ENCODE measurements at places on chromosomes 5 and 9.

DNA sequence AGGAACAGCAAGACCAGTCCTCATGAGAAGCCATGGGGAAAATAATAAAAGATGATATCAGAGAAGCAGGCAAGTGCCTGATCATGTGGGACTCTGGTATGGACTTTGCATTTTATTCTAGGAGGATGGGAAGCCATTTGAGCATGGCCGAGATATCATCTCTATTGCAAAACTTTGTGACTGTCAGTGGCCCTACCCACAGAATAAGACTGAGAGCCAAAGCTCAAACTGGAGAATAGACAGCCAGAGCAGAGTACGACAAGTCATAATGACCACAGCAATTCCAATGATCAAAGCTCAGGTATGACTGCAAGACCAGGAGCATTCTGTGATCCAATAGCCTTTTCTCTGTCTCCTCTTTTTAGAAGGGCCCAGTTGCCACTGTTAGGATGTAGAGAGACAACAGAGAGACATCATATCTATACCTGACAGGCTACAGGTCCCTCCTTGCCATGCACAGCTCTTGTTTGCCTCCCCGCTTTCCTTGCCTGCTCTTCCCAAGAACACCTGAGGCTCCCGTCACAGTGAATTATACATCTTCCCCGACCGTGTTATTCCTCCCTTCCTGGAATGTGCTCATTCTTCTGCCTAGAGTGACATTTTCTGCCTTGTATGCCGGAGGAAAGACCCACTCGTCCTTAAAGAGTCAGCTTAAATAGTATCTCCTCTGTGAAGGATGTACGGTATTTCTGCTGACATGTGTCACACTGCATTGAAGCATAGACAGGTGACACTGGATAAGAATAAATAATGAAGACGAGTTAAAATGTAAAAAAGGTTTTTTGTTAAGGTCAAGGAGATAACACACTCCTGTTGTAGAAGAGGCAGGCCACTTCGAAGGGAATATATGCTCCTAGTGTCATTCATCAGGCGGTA is 248.7 kb upstream of the MAP3K1 start:
- DNase-seq, result no peak

GRCh38 chr5:122022966-122023365 is 55.1 kb downstream of the LOX start:
- DNase-seq, result no peak

DNA sequence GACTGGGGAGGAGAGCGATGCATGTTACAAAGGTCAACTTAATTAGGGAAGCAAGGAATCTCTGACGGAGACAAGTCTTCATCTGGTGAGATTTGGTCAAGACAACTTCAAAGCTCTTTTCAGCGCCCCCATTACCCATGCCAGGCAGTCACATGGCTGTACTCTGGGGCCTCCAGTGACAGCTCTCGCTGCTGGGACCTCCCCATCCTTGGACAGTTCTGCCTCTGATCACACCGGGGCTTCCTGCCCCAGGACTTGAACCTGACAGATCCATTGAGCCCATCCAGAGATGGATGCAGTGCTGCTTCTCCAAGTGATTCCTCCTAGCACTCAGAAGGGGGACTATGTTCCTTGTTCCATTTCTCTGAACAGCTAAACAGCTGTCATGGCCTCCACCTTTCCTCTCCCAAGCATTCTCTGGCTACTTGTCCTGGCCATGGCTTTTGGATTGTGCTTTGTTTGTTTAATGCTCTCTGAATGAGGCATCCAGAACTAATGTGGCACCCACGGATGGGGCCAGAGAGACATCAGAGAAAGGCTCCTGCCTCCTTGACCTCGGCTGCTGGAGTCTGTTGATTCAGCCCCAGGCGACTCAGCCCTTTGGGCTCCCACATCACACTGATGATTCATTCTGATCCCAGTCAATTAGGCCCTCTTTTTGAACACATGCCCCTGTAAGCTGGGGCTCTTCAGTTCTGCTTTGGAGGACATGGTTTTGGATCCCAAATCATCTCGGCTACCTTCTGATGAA is 122.1 kb upstream of the ADAMTS16 start:
- DNase-seq, result no peak

GRCh38 chr5:136615251-136616119 is 250.1 kb upstream of the TRPC7 start:
- DNase-seq, result no peak

DNA sequence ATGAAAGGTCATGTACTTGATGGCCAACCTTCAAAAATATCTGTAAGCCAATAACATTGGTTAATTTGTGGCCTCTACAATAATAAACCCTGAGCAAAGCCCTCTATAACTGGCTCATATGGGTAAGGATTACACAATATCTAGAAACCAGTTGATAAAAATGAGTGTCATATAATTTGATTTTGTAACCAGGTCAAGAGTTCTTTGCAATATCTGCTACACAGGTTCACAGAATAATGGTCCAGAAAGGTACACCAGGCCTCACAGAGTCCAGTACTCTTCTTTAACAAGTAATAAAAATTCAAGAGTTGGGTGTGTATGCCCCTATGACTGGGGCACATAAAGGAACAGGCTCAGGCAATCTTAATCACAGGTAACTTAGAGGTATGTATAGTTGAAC is 95.3 kb downstream of the AUH start:
- no peak for DNase-seq

DNA sequence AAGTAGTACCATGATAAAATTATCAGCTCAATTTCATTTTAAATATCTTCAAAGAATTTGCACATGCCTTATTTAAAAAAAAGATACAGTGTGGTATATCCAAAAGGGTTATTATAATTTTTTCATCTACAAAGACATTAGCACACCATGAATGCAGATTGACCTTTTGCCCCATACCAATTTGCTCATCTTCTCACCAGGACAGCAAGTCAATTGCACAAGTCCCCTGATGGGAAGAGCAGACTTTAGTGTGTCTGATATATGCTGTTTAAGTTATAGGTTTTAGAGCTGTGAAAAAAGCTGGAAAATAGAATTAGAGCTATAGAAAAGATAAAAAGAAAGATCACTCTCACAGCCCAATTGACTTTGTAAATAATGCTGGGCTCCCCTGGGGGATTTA is 325.8 kb upstream of the CDH6 start:
- no peak for DNase-seq

DNA sequence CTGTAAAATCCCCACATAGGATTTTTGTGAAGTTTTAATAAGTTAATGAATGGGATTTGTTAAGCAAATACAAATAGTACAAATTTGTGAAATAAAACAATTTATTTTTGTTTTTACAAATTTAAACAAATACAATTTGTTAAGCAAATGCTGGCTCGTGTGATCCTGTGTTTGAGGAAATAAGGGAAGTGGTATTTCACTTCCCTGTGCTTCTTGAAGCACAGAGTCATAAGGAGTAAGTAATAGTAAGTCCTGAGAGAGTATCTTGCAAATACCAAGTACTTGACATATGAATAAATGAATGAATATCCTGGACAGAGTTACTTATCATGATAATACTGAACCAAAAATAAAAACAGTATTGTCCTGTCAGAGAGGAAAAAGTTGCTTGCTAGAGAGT is 9.1 kb downstream of the SMIM3 start:
- no peak for DNase-seq

DNA sequence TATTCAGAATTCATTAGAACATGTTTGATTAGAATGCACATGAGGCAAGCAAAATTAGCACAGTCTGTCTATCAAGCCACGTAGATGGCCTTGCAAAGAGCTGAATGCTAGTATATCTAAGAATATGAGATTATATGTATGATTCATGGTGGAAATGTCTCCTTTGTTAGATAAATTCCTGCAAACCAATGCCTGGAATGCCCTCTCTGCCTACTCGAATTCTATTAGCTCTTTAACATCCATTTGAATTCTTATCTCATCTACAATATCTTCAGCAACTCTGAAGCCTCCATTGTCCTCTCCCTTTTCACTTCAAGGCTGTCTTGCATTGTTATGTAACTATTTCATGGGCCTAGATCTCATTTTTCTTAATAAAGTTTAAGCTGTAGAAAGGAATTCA is 205.5 kb downstream of the TMC1 start:
- no peak for DNase-seq

DNA sequence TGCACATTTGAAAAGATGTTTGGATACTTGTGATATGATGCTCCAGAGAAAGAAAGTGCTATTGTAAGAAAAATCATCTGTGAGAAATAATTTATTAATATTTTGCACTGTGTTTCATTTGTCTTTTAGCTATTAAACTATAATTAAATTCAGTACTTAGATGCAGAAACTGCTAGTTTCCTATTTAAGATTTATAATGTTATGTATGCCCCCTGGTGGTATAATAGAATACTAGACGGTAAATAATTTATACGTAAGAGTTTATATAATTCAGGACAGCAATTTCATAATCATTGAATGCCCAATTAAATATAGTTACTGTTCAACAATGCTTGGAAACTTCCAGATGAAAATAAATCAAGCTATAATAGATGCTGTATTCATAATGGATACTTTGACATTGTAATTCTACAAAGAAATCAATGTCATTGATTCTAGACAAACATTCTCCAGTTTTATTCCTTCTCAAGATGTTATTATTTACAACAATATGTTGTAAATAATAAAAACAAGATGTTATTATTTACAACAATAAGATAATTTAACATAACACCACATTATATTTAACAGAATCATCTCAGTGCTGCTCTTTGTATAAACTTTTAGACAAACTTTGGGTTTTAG is 101.0 kb downstream of the TMEM232 start:
- DNase-seq, result no peak

- no peak for DNase-seq
Measured at GRCh38 chr5:76696251-76696650, 19.7 kb upstream of the F2R start.

DNA sequence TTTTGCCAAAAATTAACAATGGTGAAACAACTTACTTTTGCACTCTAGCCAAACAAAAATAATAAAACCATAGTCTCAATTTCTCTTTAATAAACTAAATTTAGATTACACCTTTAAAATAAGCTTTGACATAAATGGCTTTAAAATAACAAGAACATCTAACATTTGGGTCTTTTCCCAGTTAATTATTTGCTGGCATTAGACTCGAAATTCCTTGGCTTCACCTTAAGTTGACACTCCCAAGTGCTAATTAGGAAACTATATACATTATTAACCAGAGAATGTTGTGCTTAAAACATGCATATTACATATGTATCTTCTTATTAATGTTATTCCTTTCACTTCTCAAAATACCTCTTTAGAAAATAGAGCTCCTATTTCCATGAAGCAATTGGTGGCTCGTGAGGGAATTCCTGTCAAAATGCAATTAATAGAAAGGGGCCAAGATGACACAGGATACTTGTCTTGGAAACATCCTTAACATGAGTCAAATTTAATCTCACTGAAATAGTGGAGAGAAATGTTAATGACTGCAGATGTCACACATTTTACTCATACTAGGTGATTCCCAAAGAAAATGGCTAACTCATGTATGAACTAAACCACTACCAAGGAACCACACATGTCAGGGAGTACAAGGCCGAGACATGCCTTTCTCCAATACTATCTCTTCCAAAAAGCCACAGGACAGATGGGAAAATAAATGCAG is 932.9 kb upstream of the DMAC1 start:
- no peak for DNase-seq
